Hippocampal formation (tissue), 2 donors: ENCODE measurements at places on chromosomes 7 and 10.

GRCh38 chr7:1645476-1645875, 24.6 kb upstream of the ELFN1 start:
- DNase-seq, result no peak

GRCh38 chr7:22563032-22563501, 63.1 kb upstream of the STEAP1B start:
- no peak for DNase-seq

DNA sequence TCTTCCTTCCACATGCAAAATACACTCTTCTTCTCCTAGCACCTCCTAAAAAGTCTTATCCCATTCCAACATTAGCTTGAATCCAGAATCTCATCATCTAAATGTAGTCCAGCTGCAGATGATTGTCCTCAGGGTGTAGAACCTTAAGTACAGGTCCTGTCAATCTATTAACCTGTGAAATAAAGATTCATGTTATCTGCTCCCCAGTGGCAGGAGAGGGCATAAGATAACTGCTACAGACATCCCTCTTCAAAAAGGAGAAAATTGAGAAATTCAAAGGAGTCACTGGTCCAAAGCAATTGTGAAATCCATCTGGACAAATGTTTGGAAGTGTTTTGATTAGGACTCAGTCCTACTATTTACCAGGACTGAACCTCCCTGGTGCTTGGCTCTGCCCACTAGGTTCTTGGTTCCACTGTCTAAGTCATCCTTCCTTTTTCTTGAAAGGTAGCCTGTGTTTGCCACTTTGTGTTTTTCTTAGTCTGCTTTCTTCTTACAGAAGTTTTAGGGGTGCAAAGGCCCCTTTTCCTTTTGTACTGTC, 96.2 kb downstream of the ADD3 start:
- DNase-seq, result no peak

- DNase-seq, result no peak
Observed at GRCh38 chr10:35058134-35058533, 32.0 kb downstream of the CUL2 start.

GRCh38 chr10:29811751-29812427, 177.1 kb upstream of the SVIL start:
- DNase-seq, result peak; percentile 59

DNA sequence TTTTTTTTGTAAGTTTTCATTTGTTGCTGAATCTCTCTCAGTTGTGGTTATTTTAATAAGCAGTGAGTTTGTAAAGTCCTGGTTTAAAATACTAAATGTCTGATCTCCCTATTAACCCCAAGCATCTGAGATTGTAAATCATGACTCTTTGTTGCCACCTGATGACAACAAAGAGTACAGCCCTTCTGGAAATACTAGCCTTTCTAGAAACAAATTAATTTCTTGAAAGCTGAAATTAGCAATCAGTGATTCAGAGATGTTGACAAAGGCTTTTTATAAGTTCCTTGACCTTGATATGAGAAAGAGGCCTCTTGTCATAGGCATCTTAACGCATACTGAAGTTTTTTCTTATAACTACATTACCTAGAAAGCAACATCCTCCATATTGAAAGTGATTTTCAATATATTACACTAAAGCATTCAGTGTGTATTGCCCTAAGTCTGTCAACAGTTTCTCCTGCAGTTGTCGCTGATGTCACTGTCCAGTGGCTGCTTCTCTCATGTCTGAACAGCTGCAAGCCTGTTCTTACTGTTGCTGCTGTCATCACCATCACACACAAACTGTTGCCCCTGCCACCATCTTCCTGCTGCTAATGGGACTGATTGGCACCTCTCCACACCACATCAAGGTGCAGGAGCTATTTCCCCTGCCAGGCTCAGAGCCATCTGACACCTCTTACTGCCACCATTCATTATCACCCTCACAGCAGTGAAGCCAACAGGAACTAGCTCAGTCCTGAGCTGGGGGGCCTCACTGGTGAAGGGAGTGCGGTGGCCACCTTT, 95.1 kb upstream of the LRGUK start:
- no peak for DNase-seq

DNA sequence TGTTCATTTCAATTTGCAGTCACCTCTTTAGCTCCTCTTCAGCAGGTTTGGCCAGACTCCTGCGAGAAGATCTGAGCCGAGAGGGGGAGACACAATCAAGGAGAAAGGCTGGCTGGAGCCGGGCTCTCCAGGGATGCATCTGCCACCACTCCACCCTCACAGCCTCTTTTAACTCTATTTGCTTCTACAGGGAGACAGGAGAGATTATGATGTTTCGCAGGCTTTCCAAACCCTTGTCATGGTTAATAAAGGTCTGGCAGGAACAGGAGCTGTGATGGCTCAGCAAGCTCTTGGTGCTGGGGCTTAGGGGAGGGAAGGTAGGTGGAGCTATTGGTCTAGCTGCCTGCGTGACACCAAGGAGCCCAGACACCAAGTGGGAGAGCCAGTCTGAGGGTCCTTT, 448.1 kb upstream of the PODXL start:
- DNase-seq, result no peak

- no peak for DNase-seq
Observed at GRCh38 chr7:43476896-43477295, 106.0 kb upstream of the STK17A start.

- DNase-seq, result no peak
Observed at GRCh38 chr7:132548489-132549078, 27.7 kb downstream of the PLXNA4 start.

DNA sequence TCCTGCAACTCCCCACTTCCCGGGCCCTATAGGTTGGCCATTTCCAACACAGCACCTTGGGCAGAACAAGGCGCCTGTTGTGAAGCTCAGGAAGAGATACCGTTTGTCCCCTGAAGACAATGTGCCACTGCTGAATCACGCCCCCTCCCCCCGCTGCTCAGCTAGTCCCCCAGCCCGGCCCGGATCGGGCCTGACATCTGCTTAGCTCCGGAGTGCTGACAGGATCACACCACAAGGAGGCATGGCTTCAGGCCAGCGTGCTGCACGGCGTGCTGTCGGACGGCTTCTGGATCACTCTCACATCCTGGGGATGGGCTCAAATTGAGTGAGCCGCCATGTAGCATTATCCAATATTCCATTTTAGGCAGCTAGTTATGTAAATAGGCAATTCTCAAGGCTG, 62.1 kb upstream of the EFCAB10 start:
- no peak for DNase-seq

DNA sequence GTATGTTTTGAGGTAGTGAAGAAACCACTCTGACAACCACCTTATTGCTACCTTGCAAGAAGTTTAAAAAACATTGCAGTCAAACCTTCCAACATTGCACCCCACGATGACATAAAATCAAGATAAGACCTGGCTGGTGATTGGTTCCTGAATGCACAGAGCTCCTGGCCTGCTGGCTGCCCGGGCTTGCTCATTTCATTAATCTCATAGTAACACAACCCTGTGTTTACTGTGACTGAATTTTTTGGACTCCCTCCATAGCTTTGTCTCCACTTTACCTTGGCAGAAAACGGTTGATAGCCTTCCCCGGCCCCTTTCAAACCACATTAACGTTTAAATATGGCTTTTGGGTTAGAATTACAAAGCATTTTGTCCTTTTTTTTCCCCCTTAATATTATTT, 27.5 kb downstream of the VWA2 start:
- DNase-seq, result no peak

DNA sequence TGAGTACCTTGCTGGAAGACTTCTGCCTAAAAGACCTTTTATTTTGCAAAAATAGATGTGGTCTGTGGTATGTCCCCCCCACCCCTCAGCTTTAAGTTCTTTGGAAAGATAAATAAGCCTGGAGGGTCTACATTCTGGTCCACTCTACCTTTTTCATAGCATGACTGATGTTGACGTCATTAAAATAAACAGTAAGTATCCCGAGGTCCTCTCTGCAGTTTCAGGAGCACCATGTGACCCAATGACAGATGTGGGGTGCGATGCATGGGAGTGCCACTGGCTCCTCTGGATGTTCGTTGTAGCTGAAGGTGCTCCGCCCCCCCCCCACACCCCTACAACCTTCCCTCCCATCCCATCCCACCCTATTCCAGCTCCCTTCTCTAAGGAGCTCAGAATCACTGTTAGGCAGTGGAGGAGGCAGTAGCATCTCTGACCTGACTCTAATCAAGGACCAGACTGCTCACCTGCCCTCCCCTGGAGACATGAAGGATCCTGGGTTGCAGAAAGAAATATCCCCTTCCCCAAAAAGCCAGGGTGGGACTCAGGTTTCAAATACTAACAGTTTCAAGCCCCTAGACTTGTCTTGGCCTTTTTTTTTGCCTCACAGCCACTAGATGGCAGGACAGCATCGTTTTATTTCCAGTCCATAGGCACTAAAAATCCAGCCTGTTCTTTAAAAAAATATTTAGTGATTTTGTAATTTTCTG, 25.1 kb downstream of the CASP7 start:
- DNase-seq, result peak; percentile 34

DNA sequence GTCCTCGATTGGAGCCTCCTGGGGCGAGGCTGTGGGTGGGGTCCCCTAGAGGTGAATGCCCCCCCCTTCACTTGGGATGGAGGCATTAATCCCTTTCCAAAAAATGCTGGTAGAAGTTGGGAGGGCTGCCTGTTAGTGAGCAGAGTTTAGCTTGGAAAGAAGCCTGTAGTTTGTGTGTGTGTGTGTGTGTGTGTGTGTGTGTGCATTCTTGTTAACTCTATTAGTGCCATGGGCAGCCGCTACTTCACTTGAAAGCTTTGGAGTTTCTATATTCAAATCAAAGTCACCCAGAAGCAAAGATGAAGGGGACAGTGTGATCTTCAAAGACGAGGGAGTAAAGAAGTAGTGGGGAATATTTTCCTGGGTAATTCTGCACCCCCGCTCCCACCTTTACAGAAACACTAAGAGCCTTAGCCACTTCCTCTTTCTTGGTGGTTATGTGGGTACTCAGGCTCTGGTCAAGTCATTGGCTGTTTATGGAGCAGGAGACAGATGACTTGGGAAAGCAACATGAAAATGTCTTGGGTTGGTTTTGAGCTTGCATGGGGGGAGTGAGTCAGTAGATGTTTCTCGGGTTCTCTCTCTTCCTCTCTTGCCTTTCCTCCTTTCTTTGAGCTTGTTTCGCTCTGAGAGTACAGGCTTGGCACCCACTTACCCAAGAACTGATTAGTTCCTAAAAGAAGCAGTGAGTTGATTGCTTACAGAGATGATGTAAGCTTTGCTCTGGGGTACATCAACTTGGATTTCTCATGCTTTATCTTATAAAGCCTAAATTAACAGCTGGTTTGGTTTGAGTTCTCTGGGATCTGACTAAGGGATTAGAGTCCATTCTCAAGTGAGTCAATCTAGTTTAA, 35.9 kb downstream of the TCF7L2 start:
- DNase-seq, result no peak

DNA sequence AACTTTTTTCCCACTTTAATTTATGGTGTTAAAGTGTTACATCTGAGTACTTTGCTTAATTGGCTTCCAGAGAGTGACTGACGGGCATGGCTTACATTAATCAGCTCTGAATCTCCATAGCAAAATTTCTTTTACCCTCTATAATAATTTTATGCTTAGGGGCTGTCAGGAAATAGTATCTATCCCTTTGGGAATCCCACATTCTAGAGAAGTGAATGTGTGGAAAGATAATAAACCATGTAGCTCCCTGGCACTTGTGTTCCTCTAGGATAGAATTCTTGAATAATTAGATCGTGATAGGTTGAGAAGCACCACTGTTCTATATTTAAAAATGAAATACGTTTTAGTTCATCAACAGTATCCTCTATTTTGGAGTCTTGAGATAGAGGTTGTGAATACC, 89.6 kb downstream of the DNAJB9 start:
- DNase-seq, result no peak

DNA sequence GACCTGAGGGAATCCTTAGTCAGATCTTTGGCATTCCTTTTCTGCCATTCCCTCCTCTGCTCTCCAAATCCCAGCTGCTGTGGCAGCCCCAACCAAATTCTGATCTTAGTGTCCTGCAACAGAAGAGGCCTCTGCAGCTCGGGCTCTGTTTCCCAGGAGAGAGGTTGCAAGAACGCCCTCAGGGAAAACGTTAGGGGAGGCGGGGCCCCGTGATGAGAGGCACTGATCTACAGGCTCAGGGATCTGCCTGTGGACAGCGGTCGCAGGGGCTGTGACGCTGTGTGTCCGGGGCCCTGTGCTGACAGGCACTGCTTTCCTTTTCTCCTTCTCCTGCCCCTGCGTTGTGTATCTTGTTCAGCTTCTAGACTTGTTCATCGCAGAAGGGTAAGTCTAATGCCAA, 57.3 kb upstream of the DPYSL4 start:
- DNase-seq, result no peak

DNA sequence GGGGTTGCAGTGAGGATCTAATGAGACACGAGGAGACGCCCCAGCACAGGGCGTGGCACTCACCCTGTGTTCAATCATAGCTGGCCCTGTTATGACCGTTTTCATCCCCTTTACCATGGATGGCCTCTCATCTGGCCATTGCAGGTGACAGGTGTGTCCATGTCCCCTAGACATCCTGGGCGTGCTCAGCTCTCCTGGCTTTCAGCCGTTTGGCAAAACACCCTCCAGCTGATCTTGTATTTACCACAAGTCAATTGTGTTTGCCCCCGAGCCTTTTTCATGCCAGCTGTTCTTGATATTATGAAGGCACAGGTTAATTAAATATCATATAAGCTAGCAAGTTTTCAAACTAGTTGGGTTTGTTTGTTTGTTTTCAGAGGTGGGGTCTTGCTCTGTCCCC, 97.1 kb downstream of the CHST15 start:
- DNase-seq, result no peak

GRCh38 chr10:44368637-44369036, 16.3 kb downstream of the CXCL12 start:
- no peak for DNase-seq

GRCh38 chr10:24701447-24701846, 22.2 kb downstream of the ARHGAP21 start:
- no peak for DNase-seq

- no peak for DNase-seq
Observed at GRCh38 chr7:130334274-130334673, 10.3 kb upstream of the CPA5 start.

DNA sequence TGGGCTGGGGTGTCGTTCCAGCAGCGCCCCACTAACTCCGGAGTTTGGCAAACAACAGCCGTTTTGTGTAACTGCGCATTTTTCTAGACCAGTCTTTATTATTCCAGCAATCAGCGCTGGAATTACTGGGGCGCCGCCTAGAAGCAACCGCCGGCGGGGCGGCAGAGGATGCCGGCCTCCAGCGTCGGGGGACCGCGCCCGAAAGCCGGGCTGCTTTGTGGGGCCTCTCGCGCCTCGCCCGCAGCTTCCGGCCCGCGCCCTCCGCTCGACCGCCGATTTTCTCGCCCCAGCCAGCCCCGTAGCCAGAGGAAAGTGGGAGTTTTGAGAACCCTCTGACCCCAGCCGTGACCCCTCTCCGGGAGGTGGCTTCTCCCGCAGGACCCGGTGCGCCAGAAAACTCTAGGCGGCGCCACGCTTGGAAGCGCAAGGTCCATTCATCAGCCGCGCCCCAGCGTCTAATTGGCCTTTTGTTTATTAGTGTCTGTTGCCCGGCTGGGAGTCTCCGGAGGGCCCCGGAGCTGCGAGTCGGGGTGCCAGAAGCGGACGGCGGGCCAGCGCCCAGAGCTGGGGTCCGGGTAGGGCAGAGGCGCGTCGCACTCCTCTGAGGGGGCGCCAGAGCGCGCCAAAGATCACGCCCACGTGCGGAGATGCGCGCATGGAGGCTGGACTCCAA, 10.7 kb downstream of the EMX2 start:
- no peak for DNase-seq

GRCh38 chr7:15199482-15199881, 296.9 kb upstream of the DGKB start:
- DNase-seq, result no peak
